D721Med (cell line): ENCODE measurements at places on chromosomes 3 and 15.

GRCh38 chr3:120348065-120348990 lies 826 bp downstream of the LRRC58 start:
- peak; percentile 22 for DNase-seq

- no peak for DNase-seq
These were observed 60.3 kb downstream of the TGFBR2 start for GRCh38 chr3:30666572-30667279.

DNA sequence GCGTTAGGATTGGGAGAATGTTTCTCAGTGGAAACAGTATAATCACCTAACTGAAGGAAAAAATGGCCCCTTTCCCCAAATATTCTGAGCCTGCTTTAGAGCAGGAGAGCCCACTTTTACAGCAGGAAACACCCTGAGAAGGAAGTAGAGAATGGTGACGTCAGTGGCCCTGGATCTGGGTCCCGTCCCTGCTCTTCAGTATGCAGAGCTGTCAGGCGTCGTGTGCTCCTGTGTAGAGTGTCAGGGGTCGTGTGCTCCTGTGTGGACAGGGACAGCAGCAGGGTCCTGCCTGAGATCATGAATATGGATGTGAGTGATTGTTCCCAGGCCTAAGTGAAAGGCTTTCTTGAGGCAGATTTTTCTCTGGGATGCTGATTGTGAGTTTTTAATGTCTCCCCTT lies 45.2 kb downstream of the CGNL1 start:
- DNase-seq: no peak

DNA sequence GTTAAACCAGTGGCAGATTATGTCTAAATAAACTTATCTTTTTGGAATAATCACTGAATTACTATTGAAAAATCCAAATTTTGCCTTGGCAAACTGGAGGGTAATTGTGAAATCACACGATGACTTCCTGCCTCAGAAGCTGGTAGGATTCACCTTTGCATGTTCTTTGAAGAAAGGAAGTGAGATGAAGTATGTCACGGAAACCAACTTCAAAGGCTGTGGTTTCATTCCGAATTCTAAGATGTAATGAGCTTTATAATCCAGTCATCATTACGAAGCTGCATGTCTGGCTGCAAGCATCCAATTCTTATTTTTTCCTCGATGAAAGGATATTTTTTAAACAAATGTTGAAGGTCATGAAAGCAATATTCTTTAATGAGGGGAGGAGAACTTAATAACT lies 15.0 kb upstream of the ZBED2 start:
- no peak for DNase-seq

DNA sequence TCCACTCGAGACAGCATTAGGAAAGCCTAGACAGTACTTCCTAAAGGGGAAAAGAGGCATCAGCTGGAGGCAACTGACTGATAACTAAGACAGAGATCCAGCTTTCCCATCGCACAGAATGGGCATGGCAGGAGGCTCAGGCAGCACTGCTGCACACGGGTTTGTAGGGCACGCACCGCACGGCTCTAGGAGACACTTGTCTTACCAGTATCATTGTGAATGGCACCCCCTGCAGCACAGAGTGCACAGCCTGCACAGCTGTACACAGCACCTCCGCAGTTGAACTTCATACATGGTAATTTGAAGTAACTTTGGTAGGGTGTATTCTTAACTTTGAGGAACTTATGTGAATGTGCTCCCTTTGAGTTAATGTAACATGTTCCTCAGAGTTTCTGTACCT lies 281.6 kb downstream of the PLCL2 start:
- no peak for DNase-seq
